ENCODE measurements at places on chromosomes 11 and 22.

DNA sequence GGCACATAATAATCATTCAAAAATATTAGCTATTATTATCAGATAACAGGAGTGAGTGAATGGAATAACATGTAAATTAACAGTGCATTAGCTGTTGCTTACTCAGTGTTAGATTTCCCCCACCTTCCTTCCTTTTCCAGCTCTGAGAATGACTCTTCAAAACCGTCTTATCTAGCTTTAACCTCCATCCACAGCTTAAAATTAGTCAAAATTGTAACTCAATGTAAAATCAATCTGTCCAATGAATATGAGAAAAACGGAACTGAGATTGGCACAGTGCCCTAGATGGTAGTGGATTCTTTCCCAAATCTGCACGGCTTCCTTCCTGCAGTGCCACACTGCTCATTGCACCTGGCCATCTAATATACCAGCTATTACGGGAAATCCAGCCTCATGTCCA, 156.8 kb upstream of the BDNF start:
- no peak for DNase-seq

- no peak for DNase-seq
Observed at GRCh38 chr11:94849839-94850238, 81.7 kb downstream of the AMOTL1 start.

DNA sequence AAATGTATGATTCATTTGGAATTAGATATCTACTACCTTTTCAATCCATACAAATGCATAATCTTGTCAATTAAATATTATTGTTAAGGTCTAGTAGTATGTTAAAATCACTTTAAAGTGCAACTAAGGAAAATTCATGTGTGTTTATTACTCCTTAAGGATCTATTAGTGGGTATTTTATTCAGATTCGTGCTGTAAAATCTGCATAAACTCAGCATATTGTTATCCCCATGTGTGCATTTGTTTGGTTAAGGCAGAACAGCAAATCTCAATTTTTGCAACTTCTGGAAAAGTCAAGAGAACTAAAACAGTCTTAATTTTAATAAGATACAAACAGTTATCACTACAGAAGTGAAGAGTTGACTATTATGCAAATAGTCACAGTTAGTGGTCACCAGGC, 234.5 kb downstream of the SOX6 start:
- DNase-seq: no peak

- DNase-seq: peak; percentile 53
Observed at GRCh38 chr22:28943501-28943879, 60.1 kb downstream of the ZNRF3 start.

- DNase-seq: no peak
Observed at GRCh38 chr11:85536438-85536837, 90.7 kb downstream of the DLG2 start.

DNA sequence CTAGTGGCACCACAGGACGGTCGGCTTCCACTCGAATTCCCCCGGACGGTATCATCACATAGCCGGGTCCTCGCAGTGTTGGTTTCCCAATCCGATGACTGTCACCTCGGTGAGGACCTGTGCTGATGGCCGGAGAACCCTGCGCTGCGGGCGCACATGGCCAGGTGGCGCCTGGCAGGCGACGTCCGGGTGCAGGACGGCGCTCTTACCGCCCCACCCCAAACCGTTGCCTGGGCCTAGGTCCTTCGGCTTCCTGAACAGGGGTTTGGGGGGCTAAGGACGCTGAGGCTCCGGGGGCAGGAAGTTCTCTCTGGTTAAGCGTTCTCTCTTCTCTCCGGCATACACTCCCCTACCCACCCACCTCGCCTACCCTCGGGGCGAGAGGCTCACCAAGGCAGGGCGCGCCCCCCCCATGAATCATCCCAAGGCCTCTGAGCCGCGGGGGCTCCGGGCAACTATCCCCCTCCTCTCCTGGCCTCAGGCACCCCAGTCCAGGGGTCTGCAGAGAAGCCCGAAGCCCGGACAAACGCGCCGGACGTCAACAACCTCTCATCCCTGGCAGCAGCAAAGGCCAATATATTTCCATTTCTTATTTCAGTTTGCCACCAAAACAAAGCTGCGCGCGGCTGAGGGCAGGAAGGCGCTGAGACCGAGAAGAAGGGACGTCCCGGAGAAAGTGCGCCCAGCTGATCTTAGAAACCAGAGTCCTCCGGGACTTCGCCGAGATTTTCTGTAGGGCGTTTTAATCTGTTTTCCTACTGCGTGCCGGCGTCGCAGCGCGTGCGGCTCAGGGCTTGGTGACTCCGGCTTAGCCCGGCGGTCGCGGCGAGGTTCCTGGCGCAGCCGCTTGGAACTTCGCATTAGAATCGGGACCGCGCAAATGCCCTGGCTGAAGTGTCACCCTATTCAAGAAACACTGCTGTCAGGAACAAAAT, 5.6 kb downstream of the ALX4 start:
- DNase-seq: no peak
